ENCODE measurements at places on chromosomes 11 and 22. TPM values are rescaled to one million over a fixed set of nuclear protein-coding genes. Genes with fewer than 3 reads are reported as not detected.

DNA sequence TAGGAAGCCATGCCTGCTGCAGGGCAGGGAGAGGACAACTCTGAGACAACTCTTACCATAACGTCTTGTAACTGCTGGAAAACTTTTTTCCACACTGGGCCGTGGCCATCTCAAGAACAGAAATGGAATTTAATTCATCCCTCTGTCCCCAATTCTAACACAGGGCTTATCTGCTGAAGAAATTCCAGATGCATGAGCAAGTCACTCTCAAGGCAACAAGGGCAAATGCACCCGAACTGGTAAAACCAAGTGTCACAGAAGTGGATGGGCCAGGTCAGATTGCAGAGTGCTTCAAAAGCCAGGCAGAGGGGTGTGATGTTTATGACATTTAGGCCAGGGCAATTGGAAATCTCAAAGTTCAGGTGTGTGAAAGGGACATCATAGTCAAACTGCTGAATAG, 7.4 kb downstream of the SMPD1 start:
- DNase-seq, result peak; percentile 68

TEX12 gene
- total RNA-seq, result not detected

DNA sequence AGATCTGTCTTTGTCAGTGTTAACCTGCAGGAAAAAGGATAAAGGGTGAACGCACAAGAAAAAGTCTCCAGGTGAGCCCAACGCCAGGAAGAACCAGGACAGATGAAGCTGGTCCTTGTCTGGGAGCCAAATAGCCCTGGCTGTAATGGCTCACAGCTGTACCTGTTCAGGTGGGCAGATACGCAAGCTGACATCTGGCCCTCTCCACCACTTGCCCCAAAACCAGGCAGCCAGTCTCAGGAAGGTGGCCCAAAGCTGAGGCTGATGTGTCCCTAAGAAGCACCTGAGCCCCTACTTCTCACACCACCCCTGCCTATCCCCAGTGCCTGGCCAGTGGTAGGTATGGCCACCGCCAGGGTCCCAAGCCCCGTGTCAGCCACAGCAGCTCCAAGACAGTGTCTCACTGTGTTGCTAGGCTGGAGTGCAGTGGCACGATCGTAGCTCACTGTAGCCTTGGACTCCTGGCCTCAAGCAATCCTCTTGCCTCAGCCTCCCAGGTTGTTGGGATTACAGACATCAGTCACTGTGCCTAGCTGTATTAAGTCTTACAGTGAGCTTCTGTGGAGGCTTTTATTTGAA, 14.8 kb downstream of the TOP3B start:
- DNase-seq, result no peak

- no peak for DNase-seq
These were observed 30.0 kb downstream of the CYB5R2 start for GRCh38 chr11:7643314-7643713.

DNA sequence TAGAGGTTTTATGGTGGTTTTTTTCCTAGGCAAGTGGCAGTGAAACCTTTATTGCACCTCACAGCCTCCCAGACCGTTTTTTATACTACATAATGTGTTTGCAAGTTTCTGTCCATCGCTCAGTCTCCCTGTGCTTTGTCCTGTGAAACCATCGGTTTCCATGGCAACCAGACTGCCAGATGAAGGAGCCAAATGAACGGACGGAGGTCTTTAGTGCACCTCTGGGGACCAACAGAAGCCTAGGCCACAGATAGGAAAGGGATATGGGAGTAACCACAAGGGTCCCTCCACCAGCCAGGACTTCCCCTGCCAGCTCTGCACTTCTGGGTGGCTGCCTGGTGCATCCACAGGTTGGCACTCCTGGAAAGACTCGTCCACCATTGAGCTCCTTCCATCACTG, 165.0 kb downstream of the CHST1 start:
- no peak for DNase-seq

DNA sequence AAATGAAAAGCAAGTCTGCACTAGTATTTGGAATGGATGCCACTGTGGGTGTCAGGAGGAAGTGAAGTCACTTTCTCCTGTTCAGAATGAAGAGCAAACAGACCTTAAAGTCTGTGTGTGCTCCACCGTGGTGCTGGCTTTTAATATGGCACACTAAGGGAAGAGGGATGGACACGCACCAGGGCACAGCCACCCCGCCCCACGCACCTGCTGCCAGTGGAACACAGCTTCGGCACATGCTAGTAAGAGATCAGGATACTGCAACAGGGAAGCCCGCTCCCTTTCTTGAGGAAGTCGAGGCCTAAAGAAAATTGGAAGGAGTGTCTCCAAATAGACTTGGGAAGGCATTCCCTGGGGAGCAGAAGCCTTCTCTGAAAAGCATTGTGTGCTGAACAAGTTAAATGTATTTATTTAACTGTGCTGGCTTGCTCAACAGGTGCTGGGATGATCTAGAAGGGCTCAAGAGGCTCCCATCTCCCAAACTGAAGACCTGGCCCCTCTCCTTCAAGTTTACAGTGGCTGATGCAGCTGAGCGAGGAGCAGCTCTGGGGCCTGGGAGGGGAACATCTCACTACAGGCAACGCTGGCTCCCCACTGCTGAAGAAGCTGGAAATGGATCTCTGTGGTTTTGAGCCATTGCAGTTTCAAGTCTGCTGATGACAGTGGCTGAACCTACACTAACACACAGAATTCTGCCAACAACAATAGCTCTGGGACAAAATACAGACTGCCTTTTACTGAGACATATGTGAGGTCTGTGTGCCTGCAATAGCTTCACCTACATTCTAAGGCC, 504.6 kb upstream of the B3GAT1 start:
- DNase-seq, result no peak

GRCh38 chr22:33871935-33872334, 48.3 kb downstream of the LARGE1 start:
- no peak for DNase-seq

DNA sequence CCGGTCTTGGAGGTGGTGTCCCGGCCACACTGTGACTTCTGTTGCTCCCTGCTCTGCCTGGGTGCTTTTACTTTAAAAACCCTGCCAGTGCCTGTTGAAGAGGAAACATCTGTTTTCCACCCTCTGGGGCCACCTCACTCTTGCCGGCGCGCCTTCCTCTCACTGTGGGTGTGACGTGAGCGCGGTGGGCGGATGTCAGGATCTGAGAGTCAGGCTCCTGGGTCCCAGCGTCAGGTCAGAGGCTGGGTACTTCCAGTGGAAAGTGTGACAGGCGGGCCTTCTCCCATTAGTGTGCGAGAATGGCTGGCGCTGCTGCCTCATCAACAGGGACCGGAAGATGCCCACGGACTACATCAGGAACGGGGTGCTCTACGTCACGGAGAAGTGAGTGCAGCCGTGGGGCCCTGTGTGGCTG, 54.2 kb downstream of the GRAMD4 start:
- no peak for DNase-seq

GRCh38 chr11:72443016-72443415, 8.7 kb upstream of the CLPB start:
- DNase-seq, result no peak

- peak; percentile 65 for DNase-seq
These were observed 72.1 kb downstream of the LRRC32 start for GRCh38 chr11:76598426-76598839.

CNGA4 gene
- total RNA-seq, result not detected

GRCh38 chr11:47731475-47731874, 16.3 kb upstream of the AGBL2 start:
- DNase-seq, result no peak

DNA sequence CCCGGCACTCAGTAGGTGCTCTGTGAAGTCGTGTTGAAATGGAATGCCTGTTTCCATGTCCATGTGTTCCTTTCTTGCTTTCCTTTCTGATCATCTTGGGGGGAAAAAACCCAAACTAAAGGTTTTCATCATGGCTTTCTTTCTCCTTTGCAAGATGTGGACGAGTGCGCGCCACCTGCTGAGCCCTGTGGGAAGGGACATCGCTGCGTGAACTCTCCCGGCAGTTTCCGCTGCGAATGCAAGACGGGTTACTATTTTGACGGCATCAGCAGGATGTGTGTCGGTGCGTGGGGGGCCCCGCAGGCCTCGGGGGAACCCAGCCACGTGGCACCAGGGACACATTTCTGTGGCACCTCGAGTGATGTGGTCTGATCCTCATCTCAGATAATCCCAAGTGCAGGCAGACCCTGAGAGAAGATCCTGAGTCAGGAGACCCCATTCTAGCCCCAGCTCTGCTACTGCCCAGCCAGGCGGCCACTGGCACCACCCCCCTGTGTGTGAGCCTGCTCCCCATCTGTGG, 39.4 kb downstream of the FBLN1 start:
- DNase-seq, result no peak

DNA sequence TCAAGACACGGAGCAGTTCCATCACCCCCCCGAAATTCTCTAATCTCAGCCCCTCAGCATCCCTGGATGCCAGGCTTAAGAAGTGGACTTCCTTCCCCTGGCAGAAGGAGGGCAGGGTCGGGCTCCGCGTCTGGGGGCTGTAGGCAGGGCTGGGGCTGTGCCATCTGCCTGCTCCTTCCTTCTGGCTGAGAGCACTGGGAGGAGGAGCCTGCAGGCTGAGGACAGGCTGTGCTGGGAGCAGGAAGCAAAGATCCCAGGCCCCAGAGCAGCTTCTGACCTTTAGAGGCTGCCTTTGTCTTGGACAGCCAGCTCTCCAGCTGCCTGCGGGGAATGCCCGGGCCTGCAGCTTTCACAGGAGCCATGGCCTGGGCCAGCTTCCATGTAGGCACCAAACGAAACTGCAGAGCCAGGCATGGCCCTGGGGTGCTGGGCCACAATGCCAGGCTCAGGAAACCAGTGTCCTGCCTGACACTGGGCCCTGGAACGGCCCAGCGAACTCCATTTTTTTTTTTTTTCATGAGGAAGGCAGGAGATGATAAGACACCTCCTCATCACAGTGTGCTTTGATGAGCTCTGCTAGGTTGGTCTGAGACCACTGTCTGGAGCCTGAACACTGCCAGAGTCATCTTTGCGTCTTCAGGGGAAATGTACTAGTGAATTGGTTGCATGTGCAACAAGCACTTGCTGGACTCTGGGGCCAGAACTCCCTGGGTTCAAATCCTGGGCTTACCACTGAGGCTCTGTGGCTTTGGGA, 67.9 kb downstream of the MCM5 start:
- DNase-seq, result no peak

MIEF1 gene
- total RNA-seq, result 11.9 TPM

DNA sequence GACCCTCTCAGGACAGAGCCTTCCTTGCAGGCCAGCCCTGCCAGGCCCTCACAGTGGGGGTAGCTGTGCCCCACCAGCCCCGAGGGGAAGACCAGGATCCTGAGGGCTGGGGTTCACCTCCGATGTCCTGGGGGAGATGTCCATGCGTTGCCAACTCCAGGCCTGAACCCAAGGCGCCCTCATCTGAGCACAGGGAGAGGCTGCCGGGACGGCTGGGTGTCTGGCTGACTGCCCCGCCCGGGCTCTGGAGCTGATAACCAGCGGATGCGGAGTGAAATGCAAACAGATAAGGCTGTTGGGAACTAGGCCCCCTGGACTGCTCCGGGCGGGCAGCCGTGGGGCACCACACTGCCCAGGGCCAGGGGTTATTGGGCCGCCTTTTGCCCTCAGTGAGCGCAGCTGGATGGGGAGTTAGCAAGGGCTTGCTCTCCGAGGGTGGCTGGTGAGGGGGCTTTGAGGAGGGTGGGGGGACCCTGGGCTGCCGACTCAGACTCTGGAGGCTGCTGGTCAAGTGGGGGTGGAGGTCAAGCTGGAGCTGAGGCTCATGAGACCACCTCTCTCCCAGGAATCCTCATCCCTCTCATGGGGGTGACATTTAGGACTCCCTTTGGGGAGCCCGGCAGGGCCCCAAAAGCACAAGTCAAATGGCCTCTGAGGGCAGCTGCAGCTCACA, 5.6 kb upstream of the MUC6 start:
- no peak for DNase-seq

Measured in M059J (cell line).